ENCODE measurements at places on chromosomes 7 and 10. TPM values are rescaled to one million over a fixed set of nuclear protein-coding genes. Genes with fewer than 3 reads are reported as not detected.

DNA sequence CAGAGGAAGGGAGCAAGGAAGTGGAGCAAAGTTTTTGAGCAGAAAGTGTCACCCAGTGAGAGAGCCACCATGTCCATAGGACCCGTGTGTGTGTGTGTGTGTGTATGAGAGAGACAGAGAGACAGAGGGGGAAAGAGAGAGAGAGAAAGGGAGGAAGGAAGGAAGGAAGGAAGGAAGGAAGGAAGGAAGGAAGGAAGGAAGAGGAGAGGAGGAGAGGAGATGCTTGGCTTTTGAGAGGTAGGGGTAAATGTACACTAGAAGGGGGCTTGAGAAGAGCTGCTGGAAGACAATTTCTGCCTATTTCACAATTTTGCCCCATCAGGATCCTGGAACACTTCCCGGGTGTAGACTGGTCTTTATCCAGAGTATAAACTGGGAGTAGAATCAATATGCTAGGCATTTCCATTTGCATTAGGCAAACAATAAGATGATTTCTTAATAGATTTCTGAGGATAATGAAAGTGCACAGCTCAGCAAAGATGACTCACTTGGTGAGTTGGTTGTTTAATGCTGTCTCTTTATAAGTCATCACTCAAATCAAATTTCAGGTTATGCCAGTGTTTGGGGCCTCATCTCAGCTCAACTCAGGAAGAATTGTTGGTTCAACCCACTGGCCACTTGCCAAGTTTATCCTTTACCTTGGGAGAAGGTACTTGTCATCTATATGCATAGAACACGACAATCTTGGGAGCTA is 70.0 kb upstream of the FAM13C start:
- no peaks in the 10 kb centered on the region for H3K4me1 ChIP-seq
- no peak overlapping the region for H3K4me3 ChIP-seq
- no peaks in the 10 kb centered on the region for H3K36me3 ChIP-seq
- DNase-seq, result no peak
- no peaks in the 10 kb centered on the region for H3K27me3 ChIP-seq

MMP21 gene
- not detected for total RNA-seq

RASA4B gene
- total RNA-seq, result 23.9 TPM

SLC26A3 gene
- total RNA-seq, result not detected

DNA sequence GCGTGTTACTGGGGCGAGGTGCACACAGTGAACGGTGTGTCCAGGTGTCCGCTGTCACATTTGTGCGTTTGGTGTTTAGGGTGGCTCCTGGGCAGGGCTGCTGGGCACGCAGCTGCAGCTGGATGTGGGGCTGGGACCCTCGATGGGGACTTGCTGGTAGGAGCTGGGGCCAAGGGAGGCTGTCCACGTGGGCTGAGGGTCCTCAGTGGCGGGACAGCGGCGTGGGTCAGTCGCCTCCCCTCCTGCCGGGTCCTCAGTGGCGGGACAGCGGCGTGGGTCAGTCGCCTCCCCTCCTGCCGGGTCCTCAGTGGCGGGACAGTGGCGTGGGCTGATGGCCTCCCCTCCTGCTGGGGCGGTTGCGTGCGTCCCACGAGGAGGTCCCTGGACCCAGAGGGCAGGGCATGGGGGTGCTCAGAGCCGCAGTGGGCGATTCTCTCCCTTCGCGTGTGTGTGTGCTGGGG is 68.5 kb downstream of the INPP5A start:
- H3K27me3 ChIP-seq, result no peaks in the 10 kb centered on the region
- no peaks in the 10 kb centered on the region for H3K36me3 ChIP-seq
- peaks cover 5% of the 10 kb centered on the region for H3K4me1 ChIP-seq

DNA sequence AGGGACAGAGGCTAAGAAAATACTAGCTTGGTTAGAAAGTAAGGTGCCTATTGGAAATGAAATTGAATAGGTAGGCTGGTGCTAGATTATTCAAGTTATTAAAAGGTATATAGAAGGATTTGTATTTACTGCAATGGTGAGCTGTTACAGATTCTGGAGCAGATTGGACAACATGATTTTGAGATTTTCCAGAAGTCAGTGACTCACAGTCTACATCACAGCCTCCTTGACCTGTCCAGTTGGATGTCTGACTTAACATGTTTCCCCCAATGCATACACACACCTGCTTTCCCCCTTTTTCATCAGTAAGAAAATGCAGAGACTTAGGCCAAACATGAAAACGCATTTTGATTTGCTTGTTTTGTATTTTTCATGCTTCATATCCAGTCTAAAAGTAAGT is 33.4 kb downstream of the STARD3NL start:
- H3K4me3 ChIP-seq, result no peak overlapping the region
- H3K27ac ChIP-seq, result no peak overlapping the region
- H3K36me3 ChIP-seq, result no peaks in the 10 kb centered on the region
- no peaks in the 10 kb centered on the region for H3K27me3 ChIP-seq

DNA sequence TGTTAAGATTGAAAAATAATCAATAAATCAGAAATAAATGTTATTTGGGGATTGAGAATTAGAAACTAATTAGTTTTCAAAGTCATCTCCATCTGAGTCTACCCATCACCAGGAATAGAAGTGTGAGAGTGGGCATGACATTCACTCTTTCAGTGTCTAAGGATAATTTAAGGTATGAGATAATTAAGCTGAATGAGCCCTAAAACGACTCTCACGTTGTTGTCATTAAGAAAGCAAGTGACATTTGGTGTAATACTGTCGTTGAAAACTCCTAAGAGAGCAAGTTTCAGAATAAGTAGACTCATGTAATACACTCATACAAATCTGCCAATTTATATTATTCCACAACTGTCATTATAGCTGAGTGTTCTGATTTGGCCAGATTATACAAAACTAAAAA is 7.1 kb downstream of the AGMO start:
- no peaks in the 10 kb centered on the region for H3K36me3 ChIP-seq
- no peak overlapping the region for H3K27ac ChIP-seq
- no peaks in the 10 kb centered on the region for H3K27me3 ChIP-seq
- no peaks in the 10 kb centered on the region for H3K4me1 ChIP-seq

DNA sequence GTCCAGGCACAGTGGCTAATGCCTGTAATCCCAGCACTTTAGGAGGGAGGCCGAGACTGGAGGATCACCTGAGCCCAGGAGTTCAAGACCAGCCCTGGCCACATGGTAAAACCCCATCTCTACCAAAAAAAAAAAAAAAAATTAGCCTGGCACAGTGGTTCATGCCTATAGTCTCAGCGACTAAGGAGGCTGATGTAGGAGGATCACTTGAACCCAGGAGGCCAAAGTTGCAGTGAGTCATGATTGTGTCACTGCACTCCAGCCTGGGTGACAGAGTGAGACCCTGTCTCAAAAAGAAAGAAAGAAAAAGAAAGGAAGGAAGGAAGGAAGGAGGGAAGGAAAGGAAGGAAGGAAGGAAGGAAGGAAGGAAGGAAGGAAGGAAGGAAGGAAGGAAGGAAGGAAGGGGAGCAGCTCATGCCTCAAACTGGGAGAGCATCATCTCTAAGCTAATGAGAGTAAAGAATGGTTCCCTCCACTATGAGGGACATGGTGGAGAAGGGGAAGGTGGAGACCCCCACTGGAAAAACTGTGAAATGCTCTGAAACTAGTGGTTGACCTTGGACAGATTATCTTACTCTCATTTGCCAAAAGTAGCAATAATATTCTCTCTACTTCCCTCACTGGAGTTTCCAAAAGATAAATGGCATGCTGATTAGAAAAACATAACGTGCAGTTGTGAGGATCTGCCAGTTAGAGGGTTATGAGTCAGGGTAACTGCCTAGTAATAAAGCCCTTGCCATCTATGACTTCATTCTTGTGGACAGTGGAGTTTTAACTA is 16.8 kb downstream of the GIMAP5 start:
- peak overlapping the region; percentile 15 for H3K4me3 ChIP-seq
- no peak overlapping the region for H3K27ac ChIP-seq
- no peak for DNase-seq
- H3K4me1 ChIP-seq, result peaks cover 79% of the 10 kb centered on the region
- H3K36me3 ChIP-seq, result no peaks in the 10 kb centered on the region

KNDC1 gene
- not detected for total RNA-seq

DNA sequence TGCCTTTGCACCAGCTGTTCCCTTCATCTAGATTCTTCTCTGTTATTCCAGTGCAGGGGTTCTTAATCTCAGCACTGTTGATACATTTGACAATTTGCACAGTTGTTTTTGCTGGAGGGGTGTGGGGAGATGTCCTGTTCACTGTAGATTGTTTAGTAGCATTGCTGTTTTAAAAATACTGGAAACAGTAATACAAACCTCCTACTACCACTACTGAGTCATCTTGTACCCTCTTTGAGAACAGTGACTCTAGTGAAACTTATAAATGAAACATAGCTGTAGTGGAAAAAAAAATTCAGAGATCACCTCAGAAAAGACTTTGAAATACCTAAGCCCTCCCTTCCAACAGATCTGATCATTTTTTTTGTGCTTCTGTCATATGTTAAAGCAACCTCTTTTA is 154.8 kb upstream of the TMEM196 start:
- no peak for DNase-seq
- no peaks in the 10 kb centered on the region for H3K36me3 ChIP-seq
- H3K27ac ChIP-seq, result no peak overlapping the region
- H3K4me1 ChIP-seq, result no peaks in the 10 kb centered on the region

IL2RA gene
- total RNA-seq, result 1,178 TPM

FRMD4A gene
- total RNA-seq, result 2.7 TPM

DNA sequence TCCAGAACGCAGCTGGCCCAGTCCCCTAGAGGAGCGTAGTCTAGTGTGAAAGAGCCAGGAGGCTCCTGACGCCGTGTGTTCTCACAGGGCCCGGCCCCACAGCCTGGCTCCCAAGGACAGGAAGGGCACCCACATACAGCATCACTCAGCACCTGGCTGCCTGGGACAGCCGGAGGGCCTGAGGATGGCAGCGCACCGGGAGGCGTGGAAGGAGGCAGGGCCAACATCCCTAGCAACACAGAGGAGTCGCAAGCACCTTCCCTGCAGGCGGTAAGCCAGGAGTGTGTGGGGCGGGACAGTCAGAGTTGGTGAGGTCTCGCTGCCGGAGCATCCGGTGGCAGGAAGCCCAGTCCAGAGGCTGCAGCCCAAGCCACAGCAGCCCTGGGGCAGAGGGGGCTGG is 125.8 kb downstream of the MAD1L1 start:
- H3K27me3 ChIP-seq, result no peaks in the 10 kb centered on the region
- DNase-seq, result no peak
- H3K27ac ChIP-seq, result no peak overlapping the region
- H3K4me3 ChIP-seq, result no peak overlapping the region

TDRD1 gene
- total RNA-seq, result 0.13 TPM

GRCh38 chr7:157693071-157693520 is 356.3 kb downstream of the DNAJB6 start:
- H3K27me3 ChIP-seq, result peaks cover 16% of the 10 kb centered on the region
- H3K27ac ChIP-seq, result no peak overlapping the region
- no peak overlapping the region for H3K4me3 ChIP-seq
- no peak for DNase-seq

FGL2 gene
- total RNA-seq, result 3.1 TPM

- no peak overlapping the region for H3K27ac ChIP-seq
- peaks cover 4% of the 10 kb centered on the region for H3K27me3 ChIP-seq
- no peaks in the 10 kb centered on the region for H3K36me3 ChIP-seq
- no peak overlapping the region for H3K4me3 ChIP-seq
These were observed 86.8 kb downstream of the MKX start for GRCh38 chr10:27658788-27659187.

SPDYE8 gene
- total RNA-seq, result not detected

SLC16A12 gene
- total RNA-seq, result not detected

PTPN20 gene
- total RNA-seq, result 1.3 TPM

DNA sequence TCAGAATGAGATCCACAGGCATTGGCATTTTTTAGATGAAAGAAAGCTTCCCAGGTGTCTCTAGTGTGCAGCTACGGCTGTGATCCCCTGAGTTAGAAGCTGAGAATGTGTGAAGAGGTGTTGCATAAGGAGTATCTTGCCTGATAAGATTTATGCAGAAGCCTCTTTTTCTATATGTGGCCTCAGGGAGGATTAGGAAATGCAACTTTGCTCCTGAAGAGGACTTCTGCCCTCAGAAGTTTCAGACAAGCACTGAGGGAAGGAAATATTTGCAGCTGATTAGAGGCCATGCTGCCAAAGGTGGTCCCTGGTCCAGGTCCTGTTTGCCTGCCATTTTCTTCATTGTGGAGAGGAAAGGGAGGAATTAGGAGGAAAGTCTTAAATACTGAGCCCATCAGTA is 551.8 kb downstream of the PHTF2 start:
- H3K4me3 ChIP-seq, result no peak overlapping the region
- H3K36me3 ChIP-seq, result no peaks in the 10 kb centered on the region
- H3K4me1 ChIP-seq, result no peaks in the 10 kb centered on the region
- H3K27ac ChIP-seq, result no peak overlapping the region

- peaks cover 6% of the 10 kb centered on the region for H3K27me3 ChIP-seq
- H3K27ac ChIP-seq, result no peak overlapping the region
- no peak overlapping the region for H3K4me3 ChIP-seq
- no peaks in the 10 kb centered on the region for H3K4me1 ChIP-seq
- no peak for DNase-seq
- no peaks in the 10 kb centered on the region for H3K36me3 ChIP-seq
These were observed 64.6 kb downstream of the JCAD start for GRCh38 chr10:29994811-29995210.

DNA sequence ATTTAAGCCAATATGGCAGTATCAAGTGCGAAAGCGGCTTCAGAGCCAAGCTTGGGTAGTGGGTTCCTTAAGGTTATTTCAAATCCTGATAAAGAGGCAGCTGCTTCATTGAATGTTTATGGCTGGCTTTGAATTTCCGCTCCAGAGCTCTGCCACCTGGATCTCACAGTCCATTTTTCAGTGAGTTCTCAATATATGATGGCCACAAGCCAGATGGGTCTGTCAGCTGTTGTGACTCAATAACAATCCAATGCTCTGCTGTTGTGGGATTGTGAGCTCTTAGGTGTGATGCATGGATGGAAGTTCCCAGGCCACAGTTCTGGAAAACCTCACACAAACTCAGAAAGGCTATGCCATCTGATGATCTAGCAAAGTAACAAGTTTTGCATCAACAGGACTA is 743.8 kb upstream of the LRRN3 start:
- DNase-seq, result no peak
- H3K4me3 ChIP-seq, result no peak overlapping the region
- H3K27me3 ChIP-seq, result no peaks in the 10 kb centered on the region
- H3K4me1 ChIP-seq, result no peaks in the 10 kb centered on the region
- H3K27ac ChIP-seq, result no peak overlapping the region

GRCh38 chr10:76177936-76178335 is 746.5 kb downstream of the LRMDA start:
- H3K27me3 ChIP-seq, result no peaks in the 10 kb centered on the region
- no peak for DNase-seq
- H3K4me1 ChIP-seq, result no peaks in the 10 kb centered on the region
- no peak overlapping the region for H3K27ac ChIP-seq
- H3K4me3 ChIP-seq, result no peak overlapping the region

TMEM273 gene
- 60.2 TPM for total RNA-seq

PHKG1 gene
- total RNA-seq, result 1.2 TPM

ASZ1 gene
- total RNA-seq, result not detected
